Stimulated activated CD4-positive, alpha-beta T cell treated with anti-CD3 and anti-CD28 coated beads, Interleukin-4, amount 100 ng/mL, for 1 hour (primary cell): ENCODE measurements at places on chromosomes 11 and 22.

GRCh38 chr11:110501428-110501827 is 71.7 kb downstream of the FDX1 start:
- no peak for DNase-seq

DNA sequence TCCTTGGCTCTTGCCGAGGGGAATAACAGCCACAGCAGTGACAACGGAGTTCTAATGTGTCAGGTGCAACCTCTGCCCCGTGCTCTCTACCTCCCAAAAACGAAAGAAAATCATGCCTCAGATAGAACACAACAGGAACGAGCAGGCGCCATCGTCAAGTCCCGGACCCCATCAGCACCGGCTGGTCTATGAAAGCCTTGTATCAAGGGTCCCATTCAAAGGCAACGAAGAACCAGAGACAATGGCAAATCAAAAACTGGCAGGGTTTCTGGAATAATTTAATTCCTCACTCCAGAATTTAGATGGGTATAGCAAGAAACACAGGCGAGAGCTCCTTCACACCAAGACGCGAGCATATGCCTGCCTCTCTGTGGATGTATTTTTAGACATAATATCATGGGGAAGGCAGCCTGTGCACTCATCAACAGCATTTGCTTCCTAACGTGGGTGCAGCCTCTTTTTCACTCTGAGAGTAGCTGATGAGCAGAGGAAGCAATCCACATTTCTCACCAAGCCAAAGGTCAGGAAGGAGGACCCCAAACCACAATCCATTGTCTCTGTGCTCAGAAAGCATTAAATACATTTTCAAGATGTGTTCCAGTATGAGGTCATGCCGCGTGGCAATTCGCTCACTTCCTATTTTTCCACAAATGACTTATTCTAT is 193.4 kb upstream of the BLID start:
- no peak for DNase-seq

DNA sequence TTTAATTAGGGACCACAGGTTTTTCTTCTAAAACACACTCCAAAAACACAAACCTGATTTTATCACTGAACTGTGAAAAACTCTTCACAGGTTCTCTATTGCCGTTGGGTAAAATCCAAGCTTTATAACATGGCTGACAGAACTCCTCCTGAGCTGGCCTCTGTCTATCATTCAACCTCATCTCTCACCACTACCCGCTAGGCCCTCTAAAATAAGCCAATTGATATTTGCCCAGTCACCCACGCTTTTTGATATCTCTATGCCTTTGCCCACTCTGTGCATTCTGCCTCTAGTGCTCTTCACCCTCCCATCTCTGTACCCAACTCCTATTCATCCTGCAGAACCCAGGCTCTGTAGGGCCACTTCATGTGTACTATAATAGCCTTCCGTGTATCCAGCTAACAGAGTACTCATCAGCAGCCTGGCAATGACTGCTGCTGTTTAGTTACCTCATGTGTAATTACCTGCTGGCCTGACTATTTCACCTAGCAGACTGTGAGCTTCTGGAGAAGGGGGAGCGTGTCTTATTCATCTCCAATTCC is 1.1 kb upstream of the CNGA4 start:
- no peak for DNase-seq

DNA sequence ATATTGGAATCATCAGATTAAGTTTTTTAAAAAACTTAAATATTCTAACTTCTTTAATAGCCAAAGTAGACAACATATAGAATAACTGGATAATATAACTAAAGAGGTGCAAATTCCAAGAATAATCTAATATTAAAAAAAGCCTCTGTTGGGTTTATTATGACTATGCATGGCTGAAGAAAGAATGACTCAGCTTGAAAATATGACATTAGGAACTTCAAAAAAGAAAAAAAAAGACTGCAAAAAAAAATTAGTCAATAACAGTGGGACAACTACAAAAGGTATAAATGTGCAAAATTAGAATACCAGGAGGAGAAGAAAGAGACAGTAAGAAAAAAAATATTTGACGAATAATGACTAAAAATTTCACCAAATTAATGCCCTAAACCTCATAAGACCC is 1178.0 kb downstream of the JRKL start:
- no peak for DNase-seq

GRCh38 chr11:83921447-83922192 is 635.5 kb upstream of the CCDC90B start:
- no peak for DNase-seq

DNA sequence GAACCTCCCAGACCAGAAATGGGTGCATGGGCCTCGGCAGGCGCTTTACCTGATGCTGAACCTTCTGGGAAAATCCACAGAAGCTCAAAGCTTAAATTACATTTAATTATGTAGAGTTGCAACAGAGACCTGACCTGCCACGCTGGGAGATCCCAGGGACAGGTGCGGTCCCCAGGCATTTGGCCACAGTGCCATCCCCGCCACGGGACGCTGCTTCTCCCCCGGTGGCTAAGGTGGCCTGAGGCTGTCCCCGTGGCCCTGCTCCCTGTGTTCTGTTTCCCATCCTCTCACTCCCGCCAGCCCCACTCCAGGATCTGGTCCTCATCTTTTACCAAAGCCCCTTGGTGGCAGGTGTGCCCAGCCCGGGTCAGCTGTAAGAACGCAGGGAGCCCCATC is 39.6 kb downstream of the GRAMD4 start:
- no peak for DNase-seq

DNA sequence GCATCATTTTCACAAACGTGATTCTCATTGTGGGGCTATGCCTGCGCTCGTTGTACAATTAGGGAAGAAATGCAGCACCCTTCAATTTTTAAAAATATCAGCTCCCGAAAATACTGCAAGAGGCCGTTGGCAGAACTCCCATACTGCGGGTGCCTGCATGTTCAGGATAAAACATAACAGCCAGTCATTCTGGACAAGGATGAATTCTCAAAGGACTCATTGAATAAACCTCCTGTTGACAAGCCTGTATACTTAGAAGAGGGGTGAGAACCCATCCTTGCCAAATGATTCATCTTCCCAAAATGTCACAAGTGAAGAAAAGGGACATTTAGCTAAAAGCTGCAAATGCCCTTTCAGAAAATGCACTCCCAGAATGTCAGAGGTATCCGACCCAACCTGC is 141.9 kb downstream of the CSNK2A3 start:
- DNase-seq: no peak

GRCh38 chr22:32407936-32408335 is 4.1 kb downstream of the RTCB start:
- no peak for DNase-seq

- no peak for DNase-seq
Observed at GRCh38 chr22:46139895-46140350, 10.4 kb upstream of the PPARA start.

- DNase-seq: no peak
Observed at GRCh38 chr11:44313761-44314489, 4.0 kb upstream of the ALX4 start.

DNA sequence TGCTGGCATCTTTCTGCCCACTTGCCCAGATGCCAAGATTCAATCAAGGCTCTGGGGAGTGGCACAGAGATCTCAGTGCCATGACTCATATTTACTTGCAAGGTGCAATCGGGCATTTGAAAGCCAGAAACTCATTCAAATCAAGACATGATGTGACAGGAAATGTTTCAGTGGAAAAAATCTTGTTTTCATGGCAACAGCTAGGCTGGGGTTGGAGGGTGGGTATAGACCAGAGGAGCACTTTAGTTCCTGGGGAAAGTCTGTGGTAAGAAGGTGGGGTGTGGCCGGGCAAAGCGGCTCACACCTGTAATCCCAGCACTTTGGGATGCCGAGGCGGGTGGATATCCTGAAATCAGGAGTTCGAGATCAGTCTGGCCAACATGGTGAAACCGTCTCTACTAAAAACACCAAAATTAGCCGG is 1.2 kb downstream of the MAJIN start:
- DNase-seq: peak; percentile 2

- no peak for DNase-seq
Observed at GRCh38 chr11:63015521-63016215, at the start of gene SLC22A8. SLC22A8 (minus strand) TSS chr11:63015841; CDS start chr11:63014958, 883 bp downstream.

- no peak for DNase-seq
Observed at GRCh38 chr11:30329150-30329940, 6.4 kb downstream of the ARL14EP start.

DNA sequence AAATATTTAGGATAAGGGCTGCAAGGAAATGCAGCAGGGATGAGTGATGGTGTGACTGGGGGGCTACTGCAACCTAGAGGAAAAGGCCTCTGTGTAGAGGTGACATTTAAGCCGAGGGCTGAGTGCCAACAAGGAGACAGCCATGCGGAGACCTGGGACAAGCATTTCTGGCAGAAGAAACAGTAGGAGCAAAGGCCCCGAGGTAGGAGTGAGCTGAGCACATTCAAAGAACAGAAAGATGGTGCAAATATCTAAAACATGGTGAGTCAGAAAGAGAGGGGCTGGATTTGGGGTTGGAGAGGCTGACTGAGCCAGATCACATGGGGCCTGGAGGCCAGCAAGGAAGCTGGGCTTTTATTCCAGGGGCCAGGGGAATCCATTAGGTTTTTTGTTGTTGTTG is 55.1 kb upstream of the INCENP start:
- no peak for DNase-seq

DNA sequence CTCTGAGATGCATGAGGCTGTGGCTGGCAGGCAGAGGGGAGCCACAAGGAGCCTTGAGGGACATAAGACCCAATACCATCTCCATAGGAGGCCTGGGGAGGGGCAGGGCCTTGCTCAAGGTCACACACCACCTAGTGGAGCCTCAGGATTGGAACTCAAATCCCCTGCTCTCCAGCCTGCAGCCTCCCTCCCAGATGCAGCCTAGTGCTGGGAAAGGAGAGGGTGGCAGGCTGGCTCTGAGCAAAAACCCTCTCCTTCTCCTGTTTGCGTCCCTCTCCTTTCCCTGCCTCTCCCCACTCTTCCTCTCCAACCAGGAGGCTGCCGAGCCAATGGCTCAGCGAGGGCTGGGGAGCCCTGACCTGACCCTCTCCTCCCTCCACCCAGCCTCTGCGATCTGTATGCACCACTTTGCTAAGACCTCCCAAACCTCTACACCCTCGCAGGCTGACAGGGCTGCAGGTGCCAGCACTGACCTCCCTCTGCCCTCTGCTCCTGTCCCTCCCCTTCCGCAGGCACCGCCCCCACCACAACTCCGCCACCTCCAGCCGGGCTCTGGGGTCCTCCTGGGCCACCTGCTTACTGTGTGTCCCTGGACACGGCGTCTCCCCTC is 14.7 kb downstream of the IGLL1 start:
- DNase-seq: no peak

DNA sequence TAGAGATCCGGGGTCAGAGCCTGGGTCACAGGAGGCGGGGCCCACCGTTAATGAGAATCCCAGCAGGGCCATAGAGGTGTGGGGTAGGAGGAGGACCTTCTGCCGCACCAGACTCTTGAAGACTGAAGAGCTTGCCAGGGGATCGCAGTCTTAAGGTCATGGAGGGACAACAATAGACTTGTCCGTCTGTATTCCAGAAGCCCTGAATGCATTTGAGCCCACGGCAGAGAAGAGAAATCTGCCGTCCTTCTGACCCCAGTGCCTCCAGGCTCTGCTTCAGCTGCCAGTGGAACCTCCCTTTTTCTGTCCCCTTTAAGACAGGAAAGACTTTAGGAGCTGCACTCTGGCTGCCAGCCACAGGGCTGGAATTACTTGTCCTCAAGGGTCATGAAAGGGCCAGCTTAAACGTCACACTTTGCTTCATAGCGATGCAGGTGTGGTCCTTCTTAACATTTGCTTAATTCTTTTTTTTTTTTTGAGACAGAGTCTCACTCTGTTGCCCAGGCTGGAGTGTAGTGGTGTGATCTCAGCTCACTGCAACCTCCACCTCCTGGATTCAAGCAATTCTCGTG is 15.5 kb upstream of the ST3GAL4 start:
- no peak for DNase-seq

DNA sequence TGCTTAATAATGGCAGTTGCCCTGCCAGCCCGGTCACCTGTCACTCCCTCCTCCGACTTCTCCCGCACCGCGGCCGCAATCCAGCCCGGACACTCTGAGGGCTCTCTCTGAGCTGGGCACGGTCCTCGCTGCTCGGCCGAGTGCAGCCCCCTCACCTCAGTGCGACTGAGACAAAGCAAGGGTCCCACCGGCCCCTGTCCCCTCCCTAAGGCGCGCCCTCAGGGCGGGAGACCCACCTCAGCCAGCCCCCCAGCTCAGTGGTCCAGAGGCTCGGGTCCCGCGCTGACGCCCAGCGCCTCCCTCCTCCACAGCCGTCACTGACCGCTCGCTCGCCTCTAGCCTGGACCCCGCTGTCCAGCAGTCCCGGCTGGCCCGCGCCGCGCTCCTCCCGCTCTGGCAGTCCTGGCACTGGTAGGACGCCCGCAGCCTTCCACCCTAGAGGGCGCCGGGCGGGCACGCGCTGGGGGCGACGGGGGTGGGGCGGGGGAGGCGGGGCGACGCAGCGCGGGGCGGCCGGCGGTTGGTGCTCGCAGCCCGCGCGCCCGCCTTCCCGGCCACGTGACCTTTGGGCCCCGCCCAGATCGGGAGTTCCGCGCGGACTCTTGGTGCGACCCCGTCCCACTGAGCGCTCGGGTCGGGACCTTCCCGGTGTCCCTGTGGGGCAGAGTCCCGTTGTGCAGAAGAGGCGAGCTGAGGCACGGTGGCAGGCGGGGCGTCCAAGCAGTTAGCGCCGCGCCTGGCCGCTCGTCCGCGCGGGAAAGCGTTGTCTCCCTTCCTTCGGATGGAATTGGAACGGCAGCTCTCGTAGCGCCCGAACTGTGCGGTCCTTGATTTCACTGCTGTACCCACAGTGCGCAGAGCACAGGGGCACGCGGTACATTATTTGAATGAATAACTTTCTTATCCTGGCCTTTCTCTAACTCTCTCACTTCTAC is 7.8 kb upstream of the L3MBTL2 start:
- DNase-seq: peak; percentile 86

DNA sequence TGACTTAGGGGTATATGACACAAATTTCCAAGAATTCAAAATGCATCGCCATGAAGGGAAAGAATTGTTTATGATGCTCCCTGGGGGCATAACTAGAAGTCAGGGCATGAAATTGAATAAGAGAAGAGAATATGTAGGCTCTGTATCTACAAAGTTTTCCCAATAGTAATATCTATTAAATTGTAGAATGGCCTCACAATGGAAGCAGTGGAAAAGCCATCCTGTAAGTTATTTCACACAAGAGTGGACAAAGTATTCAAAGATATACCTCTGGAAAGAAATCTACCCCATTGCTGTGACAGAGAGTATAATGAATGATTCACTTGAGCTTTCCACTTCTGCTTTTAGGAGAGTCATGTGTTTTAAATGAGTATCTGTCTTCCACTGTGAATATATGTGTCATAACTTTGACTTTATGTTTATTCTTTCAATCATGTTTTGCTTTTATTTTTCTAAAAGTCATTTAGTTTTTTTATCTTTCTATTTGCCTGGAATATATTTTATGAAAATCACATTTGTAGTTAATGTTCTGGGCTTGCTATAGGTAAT is 65.7 kb upstream of the DDI1 start:
- DNase-seq: no peak

- no peak for DNase-seq
Observed at GRCh38 chr11:32053151-32053888, 37.6 kb upstream of the RCN1 start.

DNA sequence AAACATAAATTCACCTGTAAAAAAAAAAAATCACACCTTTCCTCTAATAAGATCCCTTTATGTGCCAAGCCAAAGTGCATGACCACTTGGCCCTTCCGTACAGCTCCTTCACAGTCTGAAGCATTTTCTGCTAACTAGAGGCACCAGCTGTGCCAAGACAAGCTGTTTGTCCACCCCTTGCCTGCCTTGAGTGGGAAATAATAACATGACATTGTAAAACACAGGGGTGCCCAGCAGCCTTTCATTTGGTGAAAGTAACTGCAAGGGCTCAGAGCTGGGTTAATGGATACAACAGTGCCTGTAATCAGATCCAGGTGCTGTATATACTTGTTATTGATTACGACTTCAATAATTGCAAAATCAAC is 59.2 kb downstream of the DDIAS start:
- DNase-seq: no peak

GRCh38 chr22:36067235-36067558 is 38.6 kb upstream of the RBFOX2 start:
- DNase-seq: no peak
